ENCODE measurements at places on chromosomes 3 and 15.

GRCh38 chr3:10334042-10334441 lies 13.1 kb upstream of the SEC13 start:
- DNase-seq, result no peak

DNA sequence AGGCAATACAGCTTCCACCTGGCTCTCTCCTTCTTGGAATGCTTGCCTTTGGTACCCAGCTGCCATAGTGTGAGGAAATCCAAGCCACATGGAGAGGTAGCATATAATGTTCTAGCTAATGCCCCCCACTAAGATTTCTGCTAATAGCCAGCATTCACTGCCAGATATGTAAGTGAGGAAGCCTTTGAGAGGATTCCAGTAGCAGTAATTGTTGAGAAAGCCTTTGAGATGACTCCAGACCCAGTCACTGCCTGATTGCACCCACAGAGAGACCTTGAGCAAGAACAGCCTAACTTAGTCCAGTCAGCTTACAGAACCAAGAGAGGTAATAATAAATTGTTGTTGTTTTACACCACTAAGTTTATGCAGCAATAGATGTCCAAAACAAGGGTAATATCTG lies 63.1 kb downstream of the STRIT1 start:
- no peak for DNase-seq

DNA sequence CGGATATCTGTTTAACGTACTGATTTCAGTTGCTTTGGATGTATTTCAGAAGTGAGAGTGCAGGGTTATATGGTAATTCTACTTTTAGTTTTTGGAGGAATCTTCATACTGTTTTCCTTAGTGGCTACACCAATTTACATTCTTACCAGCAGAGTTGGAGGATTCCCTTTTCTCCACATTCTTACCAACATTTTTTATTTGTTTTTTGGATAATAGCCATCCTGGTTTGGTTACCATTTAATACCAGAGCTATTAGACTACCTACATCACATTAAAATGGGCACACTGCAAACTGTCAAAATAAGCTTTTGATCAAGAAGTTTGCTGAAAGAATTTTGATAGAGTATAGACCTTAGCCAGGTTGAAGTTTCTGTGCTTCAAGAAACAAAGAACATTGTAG lies 217.2 kb upstream of the CFAP20DC start:
- no peak for DNase-seq

GRCh38 chr15:100196326-100197058 lies 145.3 kb downstream of the ADAMTS17 start:
- no peak for DNase-seq

DNA sequence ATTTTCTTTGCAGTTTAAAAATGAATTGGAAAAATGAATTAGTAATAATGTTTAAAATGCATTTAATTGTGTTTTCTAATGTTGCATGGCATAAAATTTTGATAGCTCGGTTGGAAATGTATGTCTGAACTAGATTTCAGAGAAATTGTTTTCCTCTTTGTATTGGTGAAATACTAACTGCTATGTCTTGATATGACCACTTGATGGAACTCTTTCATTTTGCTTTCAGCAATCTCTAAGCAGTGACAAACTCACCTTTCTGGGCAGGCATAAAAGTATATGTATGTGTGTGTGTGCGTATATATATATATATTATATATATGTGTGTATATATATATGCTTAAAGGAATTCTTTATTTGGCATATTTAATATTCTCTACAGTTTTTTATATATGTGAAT lies 239.3 kb upstream of the ZNF717 start:
- no peak for DNase-seq

DNA sequence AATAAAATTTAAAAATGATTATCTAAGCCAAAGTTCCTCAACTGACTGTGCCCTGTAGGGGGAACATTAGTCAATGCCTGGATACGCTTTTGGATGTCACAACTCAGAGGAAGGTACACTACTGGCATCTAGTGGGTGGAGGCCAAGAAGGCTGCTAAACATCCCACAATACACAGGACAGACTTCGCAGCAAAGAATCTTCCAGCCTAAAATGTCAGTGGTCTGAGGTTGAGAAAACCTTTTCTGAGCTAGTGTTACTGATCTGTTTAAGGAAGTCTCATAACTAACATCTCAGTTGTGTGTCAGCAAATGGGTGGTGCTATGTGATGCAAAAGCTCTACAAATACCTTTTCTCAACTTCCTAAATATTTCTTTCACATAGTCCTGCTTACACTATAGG lies 20.9 kb upstream of the LDHAL6B start:
- DNase-seq, result no peak

GRCh38 chr15:62209322-62209721 lies 44.2 kb upstream of the C2CD4B start:
- DNase-seq, result no peak

DNA sequence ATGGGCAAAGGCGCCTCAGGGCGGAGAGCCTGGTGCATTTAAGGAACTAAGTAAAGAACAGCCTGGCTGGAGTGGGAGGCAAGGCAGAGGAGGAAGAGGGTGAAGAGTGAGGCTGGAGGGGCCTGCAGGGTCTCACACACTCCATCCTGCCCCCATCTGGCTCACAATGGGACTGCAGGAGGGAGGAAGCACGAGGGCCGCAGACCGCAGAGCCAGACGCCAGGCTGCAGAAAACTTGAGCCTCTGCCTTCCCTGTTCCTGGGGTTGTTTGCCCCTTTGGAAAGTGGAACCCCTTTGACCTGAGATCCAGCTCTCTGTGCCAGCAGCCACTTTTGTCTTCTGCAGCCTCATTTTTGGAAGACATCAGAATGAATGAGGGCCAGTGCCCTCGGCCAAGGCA lies 138.0 kb downstream of the SRGAP3 start:
- no peak for DNase-seq

- DNase-seq, result no peak
Measured at GRCh38 chr15:44909423-44909822, 47.1 kb upstream of the TERB2 start.

GRCh38 chr3:171672124-171672523 lies 138.2 kb downstream of the PLD1 start:
- no peak for DNase-seq

GRCh38 chr3:119937229-119937628 lies 155.3 kb downstream of the NR1I2 start:
- DNase-seq, result peak; percentile 50

- no peak for DNase-seq
Measured at GRCh38 chr15:29135309-29135657, 134.3 kb downstream of the NSMCE3 start.

GRCh38 chr3:79111375-79112052 lies 656.3 kb downstream of the ROBO1 start:
- DNase-seq, result no peak

DNA sequence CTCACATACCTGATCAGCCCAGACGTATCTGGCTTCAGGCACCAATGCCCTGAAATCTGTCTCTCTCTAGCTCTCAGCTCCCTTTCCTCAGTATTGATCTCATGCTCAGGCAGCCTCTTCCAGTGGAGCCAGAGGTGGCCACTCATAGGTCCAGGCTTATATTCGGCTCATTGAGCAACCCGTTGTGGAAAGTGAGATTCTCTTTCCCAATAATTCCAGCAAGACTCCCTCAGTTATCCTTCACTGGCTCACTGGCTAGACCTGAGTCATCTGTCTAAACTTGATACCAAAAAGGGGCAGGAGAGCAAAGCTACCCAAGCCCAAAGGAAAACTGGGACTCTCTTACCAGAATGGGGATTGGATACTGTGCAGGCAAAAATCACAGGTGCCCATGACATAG lies 33.4 kb upstream of the FRMD4B start:
- no peak for DNase-seq

GRCh38 chr3:141394560-141394959 lies 26.3 kb downstream of the ZBTB38 start:
- DNase-seq, result no peak

DNA sequence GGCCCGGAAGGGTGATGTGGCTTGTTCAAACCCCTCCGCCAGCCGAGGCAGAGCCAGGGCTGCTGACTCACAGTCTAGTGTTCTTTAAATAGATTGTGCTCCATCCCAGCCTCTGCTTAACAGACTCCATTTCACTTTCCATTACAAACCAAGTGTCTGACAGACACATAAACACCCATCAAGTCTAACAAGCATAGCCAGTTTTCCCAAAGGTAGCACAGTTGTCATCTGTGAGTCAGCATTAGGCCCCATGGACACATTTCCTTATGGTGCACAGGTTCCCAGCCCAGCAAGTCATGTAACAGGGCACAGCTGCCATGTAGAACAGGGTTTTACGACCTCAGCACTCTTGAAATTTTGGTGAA lies 109.9 kb upstream of the RAP2B start:
- no peak for DNase-seq
